ENCODE measurements at places on chromosomes 1 and 21.

- DNase-seq: no peak
Observed at GRCh38 chr1:207308451-207309190, 12.9 kb upstream of the CD55 start.

- DNase-seq: no peak
Observed at GRCh38 chr21:34561806-34562205, 49.8 kb upstream of the KCNE1 start.

GRCh38 chr21:34560609-34561008 lies 48.6 kb upstream of the KCNE1 start:
- DNase-seq: no peak

DNA sequence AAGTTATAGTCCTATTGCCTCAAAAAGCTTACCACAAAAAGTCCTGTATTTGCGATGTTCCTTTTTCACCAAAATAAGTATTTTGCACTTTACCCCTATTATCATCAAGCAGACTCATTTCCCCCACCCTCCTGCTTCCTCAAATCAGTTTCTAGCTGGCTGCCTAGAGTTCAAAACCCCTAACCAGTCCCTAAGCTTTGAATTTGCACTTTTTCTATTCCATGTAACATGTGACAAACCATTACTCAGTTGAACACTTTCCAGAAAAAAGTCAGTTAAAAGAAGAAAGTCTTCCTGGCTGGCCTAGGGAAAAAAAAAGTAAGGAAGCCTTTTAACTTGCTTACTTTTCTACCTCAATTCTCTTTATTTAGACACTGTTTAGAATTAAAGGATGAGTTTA lies 8.2 kb downstream of the CEP170 start:
- DNase-seq: no peak

DNA sequence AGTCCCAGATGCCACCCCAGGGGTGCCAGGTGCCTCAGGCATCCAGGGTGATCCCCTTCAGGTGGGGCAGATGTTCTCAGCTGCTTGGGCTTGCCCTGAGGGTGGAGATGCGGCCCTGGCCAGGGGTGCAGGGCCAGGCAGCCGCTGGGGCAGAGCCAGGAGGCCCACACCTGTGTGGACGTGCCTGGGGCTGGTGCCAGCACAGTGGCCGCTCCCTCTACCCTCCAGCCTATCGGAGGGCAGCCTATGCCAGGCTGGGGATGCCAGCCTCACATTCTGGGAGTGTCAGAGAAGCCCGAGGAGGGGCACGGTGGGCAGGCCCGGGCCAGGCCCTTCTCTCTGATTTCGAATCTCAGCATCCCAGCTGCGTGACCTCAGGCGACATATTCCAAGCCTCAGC lies 96.5 kb upstream of the WNT4 start:
- DNase-seq: no peak

DNA sequence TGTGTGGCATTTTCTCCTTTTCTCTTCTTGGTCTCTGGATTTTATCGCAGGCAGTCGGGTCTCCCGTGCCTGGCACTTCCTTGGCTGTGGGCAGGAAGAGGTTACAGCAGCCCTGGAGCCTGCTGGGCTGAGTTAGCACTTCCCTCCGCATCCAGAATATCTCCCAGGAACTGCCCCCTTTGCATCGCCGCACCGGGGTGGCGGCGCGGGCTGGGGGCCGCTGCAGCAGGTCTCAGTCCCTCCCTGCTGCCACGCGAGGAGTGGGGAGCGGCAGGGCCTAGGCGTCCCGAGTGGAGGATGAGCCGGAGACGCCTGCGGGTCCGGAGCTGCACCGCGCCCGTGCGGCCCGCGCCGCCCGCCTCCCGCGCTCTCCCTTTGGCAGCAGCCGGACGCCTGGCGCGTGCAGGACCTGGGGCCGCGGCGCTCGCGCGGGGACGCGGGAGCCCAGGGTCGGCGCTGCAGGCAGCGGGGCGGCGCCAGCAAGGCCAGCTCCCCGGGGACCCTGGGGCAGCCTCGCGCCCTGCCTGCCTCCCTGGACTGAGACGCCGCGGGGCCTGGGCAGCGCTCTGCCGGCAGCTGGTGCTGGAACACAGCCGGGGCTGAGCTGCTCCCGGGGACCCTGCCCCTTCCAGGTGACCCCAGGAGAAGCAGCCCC lies 192.8 kb downstream of the PRDM2 start:
- no peak for DNase-seq

DNA sequence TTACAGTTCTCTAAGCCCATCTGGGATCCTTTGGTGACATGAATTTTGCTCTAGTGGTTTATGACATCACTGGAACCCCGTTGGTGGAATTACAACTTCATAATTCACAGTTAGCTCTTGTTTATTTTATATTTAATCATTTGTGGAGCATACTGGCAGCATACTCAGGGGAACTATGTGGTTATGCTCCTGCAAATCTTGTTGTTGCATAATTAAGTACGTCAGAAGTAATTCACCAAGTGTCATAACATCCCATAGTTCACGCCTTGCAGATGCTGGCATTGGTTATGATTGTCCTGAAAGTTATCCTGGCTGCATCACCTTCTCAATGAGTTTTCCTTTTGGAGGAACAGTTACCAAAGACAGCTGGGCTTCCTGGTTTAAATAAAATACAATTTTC lies 16.5 kb downstream of the PRRX1 start:
- no peak for DNase-seq

GRCh38 chr1:232109391-232109790 lies 482.8 kb downstream of the DISC1 start:
- no peak for DNase-seq

- no peak for DNase-seq
Observed at GRCh38 chr1:53470155-53470554, 11.0 kb downstream of the DMRTB1 start.

GRCh38 chr1:23286401-23286800 lies 57.7 kb downstream of the HNRNPR start:
- no peak for DNase-seq

DNA sequence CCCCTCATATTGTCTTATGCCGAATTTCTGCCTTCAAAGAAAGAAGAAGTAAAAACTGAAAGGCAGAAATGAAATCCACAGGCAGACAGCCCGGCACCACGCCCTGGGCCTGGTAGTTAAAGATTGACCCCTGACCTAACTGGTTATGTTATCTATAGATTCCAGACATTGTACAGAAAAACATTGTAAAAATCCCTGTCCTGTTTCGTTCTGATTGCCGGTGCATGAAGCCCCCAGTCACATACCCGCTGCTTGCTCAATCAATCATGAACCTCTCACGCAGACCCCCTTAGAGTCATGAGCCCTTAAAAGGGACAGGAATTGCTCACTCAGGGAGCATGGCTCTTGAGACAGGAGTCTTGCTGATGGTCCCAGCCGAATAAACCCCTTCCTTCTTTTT lies 49.3 kb downstream of the JMJD4 start:
- DNase-seq: no peak

GRCh38 chr1:99650773-99651437 lies 5.0 kb downstream of the PALMD start:
- DNase-seq: no peak

DNA sequence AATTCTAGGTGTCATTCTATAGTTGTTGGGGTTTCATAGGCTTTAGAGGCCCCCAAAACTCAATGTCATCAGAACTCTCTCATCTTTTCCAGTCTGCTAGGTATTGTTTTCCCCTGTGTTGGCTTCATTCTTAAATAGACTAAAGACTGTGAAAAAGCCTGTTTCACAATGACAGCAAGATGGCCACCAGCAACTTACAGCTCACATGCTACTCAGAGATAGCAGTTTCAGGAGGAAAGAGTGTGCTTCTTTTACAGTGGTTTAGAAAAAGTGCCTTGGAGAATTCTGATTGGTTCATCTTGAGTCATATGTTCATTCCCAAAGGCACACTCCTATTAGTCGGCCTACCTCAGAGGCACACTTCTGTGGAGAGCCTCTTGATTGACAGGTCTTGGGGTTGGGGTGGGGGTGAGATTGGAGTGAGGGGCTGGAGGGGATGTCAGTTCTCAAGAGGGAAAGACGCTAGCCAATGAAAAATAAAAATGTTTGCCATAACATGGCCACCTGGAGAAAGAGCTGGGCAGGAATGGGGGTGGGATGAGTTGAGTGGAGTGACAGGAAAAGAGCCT lies 8.5 kb downstream of the IL23R start:
- DNase-seq: no peak

DNA sequence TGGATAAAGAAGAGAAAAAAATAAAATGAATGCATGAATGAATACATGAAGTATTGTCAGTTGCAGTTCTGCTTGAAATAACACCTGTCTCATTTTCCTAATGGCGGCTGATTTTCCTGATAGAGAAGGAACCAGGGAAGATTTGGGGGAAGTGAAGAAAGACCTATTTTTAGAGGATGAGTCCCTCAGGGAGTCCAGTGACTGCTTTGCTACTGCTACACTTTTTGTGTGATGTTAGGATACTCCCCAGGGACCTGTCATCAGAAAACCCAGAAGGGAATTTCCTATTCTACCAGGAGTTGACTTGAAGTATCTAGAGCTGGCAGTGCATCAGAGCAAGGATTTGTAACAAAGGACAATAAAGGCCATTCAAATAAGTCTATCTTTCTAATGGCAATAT lies 114.8 kb downstream of the MAB21L3 start:
- no peak for DNase-seq

- no peak for DNase-seq
Observed at GRCh38 chr1:219518168-219518906, 94.6 kb downstream of the ZC3H11B start.

DNA sequence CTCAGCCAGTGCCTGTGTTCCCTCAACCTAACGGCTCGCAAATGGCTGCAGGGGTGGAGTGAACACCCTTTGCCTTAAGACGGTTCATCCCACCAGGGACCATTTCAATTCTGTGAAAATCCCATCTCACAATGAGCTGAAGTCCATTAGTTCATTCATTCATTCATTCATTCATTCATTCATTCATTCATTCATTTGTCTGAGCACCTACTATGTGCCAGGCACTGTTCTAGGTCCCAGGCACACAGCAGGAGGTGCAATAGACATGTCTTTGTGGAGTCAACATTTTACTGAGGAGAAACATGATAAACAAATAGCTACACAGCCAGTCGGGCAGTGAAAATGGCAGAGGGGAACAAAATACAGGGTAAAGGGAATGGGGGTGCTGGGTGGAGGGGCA lies 618.8 kb downstream of the MATN1 start:
- DNase-seq: no peak

DNA sequence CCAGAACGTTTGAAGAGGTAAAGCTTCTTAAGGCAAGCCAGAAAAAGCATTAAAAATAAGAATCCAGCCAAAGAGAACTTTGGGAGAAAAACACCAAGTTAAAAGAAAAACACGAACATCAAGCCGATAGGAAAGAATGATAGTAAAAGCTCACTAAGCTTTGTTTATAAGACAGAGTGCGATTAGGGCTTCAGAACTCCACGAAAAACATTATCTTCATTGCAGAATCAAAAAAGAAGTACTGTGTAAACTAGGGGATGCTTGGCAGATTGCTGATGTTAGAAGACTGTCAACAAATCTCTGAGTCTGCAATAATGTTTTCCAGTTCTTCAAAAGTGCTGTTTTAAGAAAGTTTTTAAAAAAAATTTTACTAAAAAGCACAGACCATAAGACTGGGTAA lies 30.2 kb downstream of the ADAMTS5 start:
- no peak for DNase-seq

- no peak for DNase-seq
Observed at GRCh38 chr1:97038410-97038809, 316.8 kb downstream of the PTBP2 start.

DNA sequence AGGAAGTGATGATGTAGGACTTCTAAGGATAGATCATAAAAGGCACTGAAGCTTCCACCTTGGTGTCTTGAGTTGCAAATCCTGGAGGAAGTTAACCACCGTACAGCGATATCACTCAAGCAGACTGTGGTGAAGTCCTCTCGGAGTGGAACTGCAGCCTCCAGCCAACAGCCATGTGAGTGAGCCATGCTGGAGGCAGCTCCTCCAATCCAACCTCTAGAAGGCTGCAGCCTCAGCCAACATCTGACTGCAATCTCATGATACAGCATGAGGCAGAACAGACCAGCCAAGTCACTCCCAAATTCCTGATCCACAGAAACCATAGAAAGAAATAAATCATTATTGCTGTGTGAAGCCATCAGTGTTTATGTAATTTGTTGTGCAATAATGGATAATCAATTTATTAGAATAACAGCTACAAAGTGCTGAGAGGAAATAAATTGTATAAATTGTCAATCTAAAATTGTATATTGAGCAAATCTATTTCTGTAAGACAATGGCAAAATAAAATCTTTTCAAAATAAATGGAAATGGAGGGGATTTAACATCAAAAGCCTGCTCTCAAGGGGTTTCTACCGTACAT lies 65.0 kb downstream of the PRSS38 start:
- DNase-seq: no peak

DNA sequence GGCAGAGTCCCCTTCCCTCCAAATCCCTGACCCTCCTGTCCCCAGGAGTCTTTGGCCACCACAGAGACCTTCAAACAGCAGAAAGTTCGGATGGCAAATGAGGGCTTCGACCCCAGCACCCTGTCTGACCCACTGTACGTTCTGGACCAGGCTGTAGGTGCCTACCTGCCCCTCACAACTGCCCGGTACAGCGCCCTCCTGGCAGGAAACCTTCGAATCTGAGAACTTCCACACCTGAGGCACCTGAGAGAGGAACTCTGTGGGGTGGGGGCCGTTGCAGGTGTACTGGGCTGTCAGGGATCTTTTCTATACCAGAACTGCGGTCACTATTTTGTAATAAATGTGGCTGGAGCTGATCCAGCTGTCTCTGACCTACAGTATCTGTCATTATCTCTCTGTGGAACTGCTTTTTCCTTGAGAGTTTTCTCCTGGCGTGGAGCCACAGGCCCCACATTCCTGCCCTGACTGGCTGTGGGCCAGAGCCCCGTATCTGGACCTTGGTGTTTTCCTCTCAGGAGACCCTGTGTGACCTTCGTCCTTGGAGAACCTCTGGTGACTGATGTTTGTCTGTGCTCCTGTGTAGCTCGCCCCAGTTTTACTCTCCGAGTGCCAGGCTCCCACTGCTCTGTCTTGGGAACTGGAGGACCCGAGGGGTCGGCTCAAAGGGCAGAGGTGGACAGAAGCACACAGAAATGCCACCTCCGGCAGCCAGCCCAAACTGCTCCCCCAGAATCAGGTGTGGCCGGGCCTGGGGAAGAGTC lies 4.8 kb downstream of the SLC27A3 start:
- DNase-seq: no peak

- DNase-seq: no peak
Observed at GRCh38 chr21:39377444-39378050, 28.7 kb upstream of the HMGN1 start.

GRCh38 chr1:147267711-147268110 lies 25.2 kb downstream of the CHD1L start:
- DNase-seq: no peak

DNA sequence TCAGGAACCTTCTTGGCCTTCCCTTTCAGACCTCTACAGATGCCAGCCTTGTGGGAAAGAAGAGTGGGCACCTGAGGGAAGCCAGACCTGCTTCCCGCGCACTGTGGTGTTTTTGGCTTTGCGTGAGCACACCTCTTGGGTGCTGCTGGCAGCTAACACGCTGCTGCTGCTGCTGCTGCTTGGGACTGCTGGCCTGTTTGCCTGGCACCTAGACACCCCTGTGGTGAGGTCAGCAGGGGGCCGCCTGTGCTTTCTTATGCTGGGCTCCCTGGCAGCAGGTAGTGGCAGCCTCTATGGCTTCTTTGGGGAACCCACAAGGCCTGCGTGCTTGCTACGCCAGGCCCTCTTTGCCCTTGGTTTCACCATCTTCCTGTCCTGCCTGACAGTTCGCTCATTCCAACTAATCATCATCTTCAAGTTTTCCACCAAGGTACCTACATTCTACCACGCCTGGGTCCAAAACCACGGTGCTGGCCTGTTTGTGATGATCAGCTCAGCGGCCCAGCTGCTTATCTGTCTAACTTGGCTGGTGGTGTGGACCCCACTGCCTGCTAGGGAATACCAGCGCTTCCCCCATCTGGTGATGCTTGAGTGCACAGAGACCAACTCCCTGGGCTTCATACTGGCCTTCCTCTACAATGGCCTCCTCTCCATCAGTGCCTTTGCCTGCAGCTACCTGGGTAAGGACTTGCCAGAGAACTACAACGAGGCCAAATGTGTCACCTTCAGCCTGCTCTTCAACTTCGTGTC lies 995 bp upstream of the ZBTB48 start:
- no peak for DNase-seq

All from stimulated activated CD4-positive, alpha-beta T cell treated with anti-CD3 and anti-CD28 coated beads, Interleukin-4, amount 100 ng/mL, for 4 hours (primary cell).